Cerebellum (tissue), 4 donors: ENCODE measurements at places on chromosomes 11 and 22.

- no peak for DNase-seq
Observed at GRCh38 chr11:115920841-115921480, 416.7 kb upstream of the CADM1 start.

DNA sequence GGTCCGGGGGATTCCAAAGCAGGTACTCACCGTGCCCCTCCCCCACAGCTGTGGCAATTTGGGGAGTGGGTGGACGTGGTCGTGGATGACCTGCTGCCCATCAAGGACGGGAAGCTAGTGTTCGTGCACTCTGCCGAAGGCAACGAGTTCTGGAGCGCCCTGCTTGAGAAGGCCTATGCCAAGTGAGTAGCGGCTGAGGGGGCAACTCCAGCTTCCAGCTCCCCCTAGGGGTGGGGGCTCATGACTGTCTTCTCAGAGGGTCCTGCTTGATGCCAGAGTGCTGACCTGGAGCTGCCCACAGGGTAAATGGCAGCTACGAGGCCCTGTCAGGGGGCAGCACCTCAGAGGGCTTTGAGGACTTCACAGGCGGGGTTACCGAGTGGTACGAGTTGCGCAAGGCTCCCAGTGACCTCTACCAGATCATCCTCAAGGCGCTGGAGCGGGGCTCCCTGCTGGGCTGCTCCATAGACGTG, 4.2 kb downstream of the CAPN1 start:
- DNase-seq = no peak

DNA sequence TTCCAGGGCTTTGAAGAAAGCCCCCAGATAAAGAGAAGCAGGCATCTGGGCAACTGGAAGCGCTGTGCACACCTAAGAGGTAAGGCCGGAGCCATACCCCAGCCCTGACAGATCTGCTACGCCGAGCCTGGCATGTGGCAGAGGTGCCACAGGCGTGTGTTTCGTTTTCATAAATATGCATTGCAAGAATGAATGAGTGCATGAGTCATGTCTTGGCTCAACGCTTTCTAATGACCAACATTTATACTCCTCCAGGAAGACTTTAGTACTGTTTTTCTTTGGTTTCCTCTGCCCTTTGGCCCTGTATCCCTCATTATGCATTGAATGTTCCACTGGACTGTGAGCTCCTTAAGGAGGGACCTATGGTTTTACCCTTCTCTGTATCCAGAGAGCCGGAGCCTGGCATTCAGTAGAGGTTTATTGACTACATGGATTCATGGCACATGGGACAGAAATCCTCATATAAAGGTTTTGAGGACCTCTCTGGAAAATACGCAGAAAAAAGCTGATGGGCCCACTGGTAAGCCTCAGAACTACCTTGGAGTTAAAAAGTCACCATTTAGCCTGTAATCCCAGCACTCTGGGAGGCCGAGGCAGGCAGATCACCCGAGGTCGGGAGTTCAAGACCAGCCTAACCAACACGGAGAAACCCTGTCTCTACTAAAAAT, 38.9 kb upstream of the CSNK2A3 start:
- DNase-seq = no peak

GRCh38 chr22:31088233-31088986, 7.3 kb downstream of the SMTN start:
- DNase-seq = no peak

DNA sequence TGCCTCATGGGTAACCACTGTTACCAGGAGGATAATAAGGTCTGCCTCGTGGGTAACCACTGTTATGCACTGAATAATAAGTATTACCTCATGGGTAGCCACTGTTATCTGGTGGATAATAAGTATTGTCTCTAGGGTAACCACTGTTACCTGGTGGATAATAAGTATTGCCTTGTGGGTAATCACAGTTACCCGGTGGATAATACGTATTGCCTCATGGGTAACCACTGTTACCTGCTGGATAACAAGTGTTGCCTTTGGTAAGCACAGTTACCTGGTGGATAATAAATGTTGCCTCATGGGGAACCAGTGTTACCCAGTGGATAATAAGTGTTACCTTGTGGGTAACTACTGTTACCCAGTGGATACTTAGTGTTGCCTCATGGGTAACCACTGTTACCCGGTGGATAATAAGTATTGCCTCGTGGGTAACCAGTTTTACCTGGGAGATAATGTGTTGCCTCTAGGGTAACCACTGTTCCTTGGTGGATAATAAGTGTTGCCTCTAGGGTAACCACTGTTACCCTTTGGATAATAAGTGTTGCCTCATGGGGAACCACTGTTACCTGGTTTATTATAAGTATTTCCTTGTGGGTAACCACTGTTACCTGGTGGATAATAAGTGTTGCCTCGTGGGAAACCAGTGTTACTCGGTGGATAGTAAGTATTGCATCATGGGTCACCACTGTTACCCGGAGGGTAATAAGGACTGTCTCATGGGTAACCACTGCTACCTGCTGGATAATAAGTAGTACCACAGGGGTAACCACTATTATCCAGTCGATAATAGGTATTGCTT, 10.6 kb upstream of the NXPE4 start:
- DNase-seq = no peak

GRCh38 chr11:119340335-119341221, at the start of gene C1QTNF5:
C1QTNF5 (minus strand) TSS chr11:119340883; CDS start chr11:119340397, 486 bp downstream.
- no peak for DNase-seq

- DNase-seq = no peak
Observed at GRCh38 chr22:24146194-24146616, 35.1 kb upstream of the SUSD2 start.

DNA sequence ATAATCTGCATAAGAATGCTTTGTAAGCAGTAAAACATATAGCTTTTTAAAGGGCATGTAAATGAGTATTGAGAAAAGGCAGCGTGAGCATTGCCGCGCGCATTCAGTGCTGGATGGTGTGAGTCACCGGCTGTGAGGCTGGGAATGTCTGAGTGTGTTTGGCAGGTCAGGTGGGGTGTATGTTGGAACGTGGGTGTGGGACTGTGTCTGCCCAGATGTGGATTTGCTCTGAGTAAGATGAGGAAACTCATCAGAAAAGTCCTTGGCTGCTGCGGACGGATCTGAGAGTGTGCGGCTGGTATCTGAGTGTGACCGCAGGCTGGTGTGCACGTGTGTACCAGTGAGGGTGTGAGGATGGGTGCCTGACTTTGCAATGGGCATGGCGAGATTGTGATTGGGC, 66.2 kb upstream of the NECTIN1 start:
- no peak for DNase-seq

DNA sequence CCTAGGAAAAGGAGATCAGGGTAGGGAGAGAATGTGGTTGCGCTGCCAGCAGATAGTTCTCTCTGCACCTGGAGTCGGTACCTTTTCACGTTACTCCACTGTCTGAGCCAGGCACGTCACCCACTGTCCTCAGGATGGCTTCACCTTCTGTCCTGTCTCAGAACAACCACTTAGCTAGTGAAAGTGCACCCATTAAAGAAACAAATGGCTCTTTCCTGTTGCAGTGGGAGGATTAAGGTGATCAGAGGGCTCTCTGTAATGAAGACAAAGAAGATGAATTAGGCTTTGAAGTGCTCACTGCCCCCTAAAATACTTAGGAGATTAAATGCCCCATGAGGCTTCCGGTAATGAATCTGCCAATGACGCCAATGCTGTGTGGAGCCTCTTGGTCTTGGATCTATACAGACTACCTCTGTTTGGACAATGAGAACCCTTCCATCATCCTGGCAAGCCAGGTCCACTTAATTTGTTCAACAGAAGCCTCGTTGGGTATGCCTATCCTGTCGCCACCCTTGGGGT, 113.7 kb downstream of the INSC start:
- DNase-seq = no peak
